ENCODE measurements at places on chromosomes 4 and X. TPM values are rescaled to one million over a fixed set of nuclear protein-coding genes. Genes with fewer than 3 reads are reported as not detected.

Gene TMEM35A
- 2.3 TPM for total RNA-seq

Gene MAGEH1
- total RNA-seq: 37.0 TPM

Gene ACE2
- total RNA-seq: not detected

- no peak for DNase-seq
These were observed 132.2 kb downstream of the STIM2 start for GRCh38 chr4:26992657-26993361.

GRCh38 chr4:86948276-86948675, 13.5 kb downstream of the AFF1 start:
- no peak for DNase-seq

DNA sequence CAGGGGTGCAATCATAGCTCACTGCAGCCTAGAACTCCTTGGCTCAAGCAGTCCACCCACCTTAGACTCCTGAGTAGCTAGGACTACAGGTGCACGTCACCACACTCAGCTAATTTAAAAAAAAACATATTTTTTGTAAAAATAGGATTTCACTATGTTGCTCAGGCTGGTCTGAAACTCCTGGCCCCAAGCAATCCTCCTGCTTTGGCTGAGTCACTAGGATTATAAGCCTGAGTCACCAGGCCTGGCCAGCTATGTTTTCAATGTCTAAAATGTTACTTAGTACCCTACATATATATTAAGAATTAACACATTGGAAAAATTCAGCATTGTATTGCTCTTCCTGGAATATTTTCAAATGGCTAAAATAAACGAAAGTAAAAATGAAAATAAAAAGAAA, 37.5 kb downstream of the PNPLA4 start:
- DNase-seq: no peak

GRCh38 chrX:43964936-43965335, 8.3 kb downstream of the NDP start:
- DNase-seq: no peak
